Activated CD4-positive, alpha-beta T cell treated with anti-CD3 and anti-CD28 coated beads, Interleukin-2, Interleukin-6, amounts not matched to agents 100 ng/mL and 50 ng/mL, durations not matched to agents 16 hours and 8 hours (primary cell): ENCODE measurements at places on chromosomes 3 and 15.

DNA sequence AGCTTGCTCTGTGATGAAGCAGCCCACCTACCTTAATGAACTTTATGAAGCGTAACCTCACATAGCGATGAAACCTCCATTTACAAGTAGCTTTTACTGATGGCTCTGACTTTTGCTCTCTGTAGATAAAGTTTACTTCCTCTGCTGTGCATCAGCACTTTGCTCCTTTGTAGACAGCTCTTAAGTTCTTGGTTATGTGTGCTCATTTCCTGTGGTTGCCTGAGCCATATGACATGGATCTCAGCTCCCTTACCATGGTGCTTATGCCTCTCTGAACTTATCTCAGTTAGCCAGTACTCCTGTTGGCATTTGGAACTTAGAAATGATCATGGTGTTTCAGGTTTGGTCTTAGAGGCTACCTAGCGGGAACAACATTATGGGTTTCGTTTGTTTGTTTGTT lies 7.8 kb downstream of the MFSD1 start:
- DNase-seq = peak; percentile 17

- no peak for DNase-seq
Measured at GRCh38 chr15:36724905-36725304, 145.5 kb downstream of the CDIN1 start.

DNA sequence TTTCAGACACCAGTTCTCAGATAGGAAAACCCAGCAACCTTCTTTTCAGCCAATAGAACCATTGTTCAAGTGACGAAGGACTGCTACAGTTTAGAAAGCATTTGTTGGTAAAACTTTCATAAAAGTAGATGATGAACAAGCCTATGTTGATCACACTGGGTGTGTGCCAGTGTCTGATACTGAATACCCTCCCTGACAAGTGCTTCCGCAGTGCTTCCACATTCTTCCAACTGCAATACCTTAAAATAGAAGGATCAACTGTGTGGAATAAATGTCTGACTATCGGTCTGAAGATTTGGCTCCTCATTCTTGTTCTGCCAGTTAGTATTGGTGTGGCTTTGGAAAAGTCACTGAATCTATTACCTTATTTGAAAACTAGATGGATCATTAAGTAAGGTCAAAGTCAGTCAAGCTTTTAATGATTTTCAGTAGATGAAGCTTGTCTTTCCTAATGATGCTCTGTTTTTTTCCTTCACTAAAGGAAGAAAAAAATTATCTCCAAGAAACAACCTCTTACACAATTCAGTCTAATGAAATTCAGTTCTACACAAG lies 479.4 kb upstream of the CBLB start:
- DNase-seq = no peak

DNA sequence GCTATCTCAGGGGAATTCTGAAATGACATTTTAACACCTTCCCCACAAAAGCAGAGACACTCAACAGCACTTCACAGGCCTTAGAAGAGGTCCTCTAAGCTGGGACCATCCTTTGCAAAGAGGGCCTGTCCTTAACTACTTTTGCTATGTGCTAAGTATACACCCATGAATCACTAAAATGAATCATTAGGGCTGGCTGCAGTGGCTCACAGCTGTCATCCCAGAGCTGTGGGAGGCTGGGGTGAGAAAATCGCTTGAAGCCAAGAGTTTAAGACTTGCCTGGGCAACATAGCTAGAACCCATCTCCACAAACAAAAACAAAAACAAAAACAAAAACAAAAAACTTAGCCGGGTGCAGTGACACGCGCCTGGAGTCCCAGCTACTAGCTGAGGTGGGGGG lies 53.9 kb upstream of the MELTF start:
- DNase-seq = peak; percentile 23

- no peak for DNase-seq
Measured at GRCh38 chr3:11382146-11382745, 110.0 kb downstream of the ATG7 start.

DNA sequence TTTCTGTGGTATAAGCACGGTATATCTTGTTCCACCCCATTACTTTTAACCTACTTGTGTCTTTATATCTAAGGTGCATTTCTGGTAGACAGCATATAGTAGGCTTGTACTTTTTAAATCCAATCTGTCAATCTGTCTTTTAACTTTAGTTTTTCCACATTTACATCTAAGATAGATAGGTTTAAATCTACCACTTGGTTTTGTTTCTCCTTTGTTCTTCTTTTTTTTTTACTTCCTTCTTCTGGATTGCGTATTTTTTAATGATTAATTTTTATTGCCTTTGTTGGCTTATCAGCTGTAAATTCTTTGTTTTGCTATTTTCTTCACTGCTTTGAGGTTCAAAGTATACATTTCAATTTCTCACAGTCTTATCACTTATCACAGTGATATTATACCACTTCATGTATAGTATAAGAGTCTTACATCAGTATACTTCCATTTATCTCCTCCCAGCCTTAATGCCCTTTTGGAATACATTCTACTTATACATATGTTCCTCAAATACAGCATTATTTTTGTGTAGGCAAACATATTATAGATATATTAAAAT lies 31.0 kb downstream of the IQCB1 start:
- DNase-seq = no peak

DNA sequence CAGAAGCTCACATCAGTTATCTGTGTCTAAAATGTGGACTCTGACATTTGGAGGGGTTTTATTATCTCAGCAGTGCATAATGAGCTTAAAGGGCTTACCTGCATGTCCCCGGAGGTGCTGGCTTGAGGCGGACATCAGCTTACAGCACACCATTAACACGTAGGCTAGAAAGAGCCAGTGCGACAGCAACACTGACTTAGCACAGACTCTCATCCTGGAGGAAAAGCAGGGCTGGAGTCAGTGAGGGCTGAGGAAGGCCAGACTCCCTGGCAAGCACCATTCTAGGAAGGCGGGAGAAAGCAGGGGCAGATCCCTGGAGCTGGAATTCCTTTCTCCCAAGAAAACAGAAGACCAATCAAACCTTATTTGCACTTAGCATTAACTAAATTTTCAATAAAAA lies 51.7 kb downstream of the TAFA4 start:
- no peak for DNase-seq
